ENCODE measurements at places on chromosomes 1 and 21.

DNA sequence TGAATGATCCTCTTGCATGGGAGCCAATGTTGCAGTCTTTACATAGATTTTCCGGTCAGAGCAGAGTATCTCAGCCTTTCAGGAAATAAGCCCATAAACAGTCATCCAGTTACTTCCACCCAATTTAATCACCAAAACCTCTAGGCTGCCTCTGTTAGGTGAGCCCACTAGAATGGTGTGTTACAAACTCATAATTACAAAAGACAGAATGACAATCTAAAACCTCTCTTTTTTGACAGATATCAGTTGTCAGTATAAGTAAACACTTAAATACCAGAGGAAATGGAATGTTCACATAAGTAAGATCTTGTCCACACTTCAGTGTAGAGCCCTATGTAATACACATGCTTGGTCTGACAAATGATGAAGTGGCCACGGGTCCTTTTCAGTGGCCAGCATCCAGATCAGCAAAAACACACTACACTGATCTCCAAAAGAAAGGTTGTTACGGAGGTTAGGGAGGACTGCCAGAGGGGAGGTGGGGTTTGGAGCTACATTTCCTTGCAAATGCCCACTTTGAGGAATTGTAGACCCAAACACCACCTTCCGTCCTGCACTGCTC, 71.3 kb upstream of the FBXO28 start:
- DNase-seq: peak; percentile 24

DNA sequence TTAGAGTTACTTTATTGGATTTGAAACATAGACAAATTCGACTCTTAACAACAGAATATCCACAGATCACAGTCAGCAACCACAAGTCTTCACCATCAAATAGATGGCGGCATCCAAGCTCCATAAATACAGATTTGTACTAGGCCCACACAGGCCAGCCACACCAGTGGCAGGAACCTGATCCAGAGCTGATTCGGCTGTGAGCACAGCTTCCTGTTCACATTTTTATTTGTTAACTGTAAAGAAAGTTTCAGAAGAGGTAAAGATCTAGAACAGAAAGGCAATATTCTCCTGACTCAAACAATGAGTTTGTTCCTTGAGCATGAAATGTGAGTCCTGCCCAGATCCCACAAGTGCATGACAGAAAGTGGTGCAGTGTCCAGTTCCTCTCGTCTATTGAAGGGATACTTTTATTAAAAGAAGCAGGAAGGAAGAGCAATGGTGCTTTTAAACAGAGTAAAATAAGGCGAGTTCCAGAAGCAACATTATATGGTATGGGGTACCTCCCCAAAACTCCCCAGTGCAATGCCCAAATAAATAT, 205.8 kb downstream of the SLC45A1 start:
- DNase-seq: no peak

DNA sequence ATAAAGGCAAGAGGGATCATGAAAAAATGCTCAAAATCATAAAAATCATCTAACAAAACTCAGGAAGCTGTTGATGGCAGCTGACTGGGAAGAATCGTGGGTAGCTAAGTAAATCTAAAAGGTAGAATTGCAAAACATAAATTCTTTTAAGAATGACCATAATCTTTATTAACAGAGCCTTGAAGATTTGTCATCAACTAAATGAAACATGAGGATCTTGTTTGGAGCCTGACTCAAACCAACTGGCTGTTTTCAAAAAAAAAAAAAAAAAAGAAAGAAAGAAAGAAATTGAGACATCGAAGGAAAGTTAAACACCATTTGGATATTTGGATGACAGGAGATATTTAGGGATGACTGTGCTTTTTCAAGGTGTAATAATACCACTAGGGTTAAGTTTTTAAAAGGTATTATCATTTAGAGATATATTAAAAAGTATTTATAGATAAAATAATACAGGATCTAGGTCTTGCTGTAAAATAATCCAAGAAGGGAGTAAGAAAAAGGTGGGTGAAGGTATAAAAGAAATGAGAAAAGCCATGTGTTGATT, 48.6 kb downstream of the CD34 start:
- DNase-seq: no peak

GRCh38 chr21:44262338-44263056, 800 bp upstream of the DNMT3L start:
- no peak for DNase-seq

DNA sequence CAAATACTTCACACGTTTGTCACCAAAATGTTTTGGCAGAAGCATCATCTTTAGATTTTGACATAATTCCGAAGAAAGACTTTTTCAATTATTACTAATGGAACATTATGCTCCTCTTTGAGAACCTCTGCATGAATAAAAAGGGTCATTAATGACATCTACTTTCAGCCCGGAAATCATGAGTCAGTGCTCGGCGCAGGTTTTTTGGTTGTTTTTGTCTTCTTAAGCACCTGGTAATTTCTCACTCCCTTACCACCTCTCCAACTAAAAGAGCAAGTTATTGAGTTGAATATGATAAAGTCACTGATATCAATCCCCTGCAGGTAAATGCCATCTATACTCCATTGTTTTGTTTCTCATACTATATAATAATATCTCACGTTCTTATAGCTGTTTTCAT, 113.0 kb upstream of the PBX1 start:
- DNase-seq: no peak

DNA sequence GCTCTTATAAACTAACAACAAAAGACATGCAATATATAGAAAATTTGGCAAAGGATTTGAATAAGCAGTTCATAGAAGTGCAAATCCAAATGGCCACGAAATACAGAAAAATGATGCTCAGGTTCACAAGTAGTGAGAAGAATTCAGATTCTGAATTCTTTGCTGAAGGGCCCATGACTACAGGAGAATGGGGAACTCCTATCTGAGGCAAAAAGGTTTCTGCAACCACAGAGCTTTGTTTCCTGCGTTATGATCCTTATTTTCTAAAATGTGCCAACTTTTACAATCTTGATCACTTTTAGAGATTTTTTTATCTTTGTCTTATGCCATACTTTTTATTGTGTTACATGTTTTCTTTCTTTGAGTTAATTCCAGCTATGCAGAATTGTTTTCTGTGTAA, 91.3 kb downstream of the ITSN1 start:
- DNase-seq: no peak

DNA sequence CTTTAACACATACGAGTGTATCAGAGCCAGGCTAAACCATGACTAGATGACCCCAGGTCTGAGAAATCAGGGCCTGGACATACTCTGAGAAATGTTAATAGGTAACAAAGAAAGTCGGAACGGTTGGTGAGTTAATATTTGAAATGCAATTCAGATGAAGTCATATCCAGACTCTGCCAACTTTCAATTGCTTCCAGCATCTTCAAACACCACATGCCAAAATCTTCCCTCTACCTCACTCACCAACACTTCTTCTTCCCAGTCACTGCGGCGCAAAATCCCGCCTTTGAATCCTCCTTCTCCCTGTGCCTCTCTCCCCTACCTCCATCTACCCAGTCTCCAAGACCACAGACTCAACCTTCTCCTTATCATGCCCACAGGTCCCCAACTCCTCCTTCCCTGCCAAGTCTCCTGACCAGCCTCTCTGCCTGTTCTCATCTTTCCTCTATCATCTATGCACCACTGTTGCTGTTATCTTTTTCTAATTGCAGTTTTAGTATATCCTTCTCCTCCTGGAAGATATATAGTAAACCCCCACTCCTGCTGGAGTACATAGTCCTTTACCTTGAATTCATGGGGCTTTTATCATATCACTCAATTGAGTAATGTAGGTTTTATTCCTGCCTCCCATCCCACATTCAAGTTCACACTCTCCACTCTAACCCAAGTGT, 41.3 kb downstream of the ZBTB18 start:
- peak; percentile 37 for DNase-seq

GRCh38 chr1:101039245-101039644, 13.7 kb upstream of the DPH5 start:
- DNase-seq: peak; percentile 54

DNA sequence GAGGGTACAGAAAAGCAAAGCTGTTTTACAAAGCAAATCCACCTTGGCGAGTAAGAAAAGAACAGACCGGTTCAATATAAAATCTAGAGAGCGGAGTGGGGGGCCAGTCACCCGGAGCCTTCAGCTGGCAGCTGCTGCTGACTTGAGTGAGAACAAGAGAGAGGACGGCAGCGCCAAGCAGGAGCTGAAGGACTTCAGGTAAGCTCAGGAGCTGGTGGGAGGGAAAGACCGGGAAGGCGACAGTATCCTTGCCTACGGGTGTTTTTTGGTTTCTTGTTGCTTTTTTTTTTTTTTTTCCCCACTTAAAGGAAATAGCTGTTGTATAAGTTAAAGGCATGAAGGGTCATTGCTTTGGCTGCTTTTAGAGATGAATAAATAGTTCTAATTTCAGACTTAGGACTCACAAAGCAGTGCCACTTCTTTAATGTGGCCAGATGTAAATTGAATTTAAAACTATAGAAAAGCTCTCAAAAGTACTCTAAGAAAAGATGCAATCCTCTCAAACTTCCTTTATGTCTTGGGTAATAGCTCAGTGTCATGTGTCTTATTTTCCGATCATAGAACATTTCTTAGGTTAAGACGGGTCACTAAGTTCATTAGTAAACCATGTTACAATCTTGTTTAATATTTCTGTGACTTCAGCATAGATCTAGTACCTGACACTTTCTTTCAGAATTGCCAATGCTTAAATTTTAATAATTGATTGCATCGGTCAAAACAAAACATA, 82.8 kb downstream of the PRDM2 start:
- DNase-seq: no peak

GRCh38 chr21:33374080-33374449, 29.1 kb upstream of the IFNGR2 start:
- DNase-seq: no peak

GRCh38 chr1:223334156-223334555, 29.8 kb downstream of the SUSD4 start:
- no peak for DNase-seq

Measured in ELR (cell line).